Activated CD4-positive, alpha-beta T cell treated with anti-CD3 and anti-CD28 coated beads, Interleukin-2, amount 50 U/mL, for 4 hours (primary cell): ENCODE measurements at places on chromosomes 7 and 10.

- peak; percentile 26 for DNase-seq
These were observed 170.4 kb downstream of the SNX13 start for GRCh38 chr7:17769918-17770317.

DNA sequence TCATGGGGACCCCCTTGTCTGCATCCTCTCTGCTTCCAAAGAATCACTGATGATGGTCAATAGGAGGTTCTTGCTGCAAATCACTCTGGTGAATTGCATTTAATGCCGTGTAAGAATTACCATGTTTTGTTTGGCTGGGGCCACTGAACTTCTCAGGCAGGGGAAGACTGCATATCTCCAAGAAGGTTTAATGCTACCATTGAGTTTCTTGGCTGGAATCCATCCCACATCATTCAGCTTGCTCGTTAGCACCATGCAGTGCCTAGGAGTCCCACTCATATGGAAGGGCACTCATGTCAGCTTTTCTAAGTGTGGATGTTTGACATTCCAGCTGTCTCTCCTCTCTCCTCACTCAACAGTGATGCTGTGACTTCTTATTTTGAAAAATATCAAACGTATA lies 50.2 kb upstream of the BAMBI start:
- DNase-seq: no peak

GRCh38 chr7:47757921-47758411 lies 176.1 kb upstream of the TNS3 start:
- DNase-seq: no peak

- no peak for DNase-seq
These were observed 61.6 kb upstream of the TBX20 start for GRCh38 chr7:35315517-35315916.

- DNase-seq: no peak
These were observed 258.6 kb downstream of the CNTNAP2 start for GRCh38 chr7:146375170-146375569.

DNA sequence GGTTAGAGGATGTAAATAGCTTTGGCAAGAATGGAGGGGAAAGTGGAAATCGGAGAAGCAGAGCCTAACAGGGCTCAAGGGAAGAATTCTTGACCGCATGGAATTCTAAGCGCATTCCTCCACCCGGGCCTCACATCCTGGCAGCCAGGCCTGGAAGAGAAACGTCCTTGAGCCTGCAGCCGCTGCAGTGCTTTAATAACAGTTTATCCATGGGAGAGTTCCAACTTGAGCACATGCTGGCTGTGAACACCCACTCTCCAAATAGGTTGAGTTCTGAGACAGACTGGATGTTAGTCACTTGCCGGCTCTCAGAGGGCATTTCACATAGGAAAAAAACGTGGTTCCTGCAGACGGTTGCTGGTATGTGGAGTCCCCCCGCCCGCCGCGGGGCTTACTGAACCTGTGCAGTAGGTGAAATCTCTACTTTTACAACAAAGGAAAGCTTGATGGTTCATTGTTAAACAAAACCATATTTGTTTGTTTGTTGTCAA lies 61.4 kb upstream of the STEAP1B start:
- no peak for DNase-seq

GRCh38 chr10:60594476-60595051 lies 183.7 kb upstream of the CDK1 start:
- no peak for DNase-seq

GRCh38 chr7:17195576-17195975 lies 102.9 kb upstream of the AHR start:
- DNase-seq: no peak

GRCh38 chr10:97519342-97519741 lies 20.6 kb downstream of the UBTD1 start:
- DNase-seq: no peak

DNA sequence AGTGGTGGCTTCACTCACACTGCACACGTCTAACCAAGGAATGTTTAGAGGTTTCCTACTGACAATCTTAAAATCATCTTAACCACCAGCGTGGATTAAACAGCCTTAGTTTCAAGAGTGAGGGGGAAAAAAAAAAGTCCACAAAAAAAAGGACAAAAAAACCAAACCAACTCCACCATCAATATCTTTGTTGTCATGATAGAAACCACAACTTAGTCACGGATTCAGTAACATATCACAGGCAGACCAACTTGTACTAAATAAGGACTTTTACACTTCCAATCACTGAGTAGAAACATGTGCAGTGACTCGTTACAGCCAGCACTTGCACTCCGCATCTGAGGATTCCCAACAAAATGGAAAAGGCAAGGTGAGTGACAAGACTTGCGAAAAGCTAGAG lies 46.5 kb downstream of the FAM171A1 start:
- DNase-seq: no peak

DNA sequence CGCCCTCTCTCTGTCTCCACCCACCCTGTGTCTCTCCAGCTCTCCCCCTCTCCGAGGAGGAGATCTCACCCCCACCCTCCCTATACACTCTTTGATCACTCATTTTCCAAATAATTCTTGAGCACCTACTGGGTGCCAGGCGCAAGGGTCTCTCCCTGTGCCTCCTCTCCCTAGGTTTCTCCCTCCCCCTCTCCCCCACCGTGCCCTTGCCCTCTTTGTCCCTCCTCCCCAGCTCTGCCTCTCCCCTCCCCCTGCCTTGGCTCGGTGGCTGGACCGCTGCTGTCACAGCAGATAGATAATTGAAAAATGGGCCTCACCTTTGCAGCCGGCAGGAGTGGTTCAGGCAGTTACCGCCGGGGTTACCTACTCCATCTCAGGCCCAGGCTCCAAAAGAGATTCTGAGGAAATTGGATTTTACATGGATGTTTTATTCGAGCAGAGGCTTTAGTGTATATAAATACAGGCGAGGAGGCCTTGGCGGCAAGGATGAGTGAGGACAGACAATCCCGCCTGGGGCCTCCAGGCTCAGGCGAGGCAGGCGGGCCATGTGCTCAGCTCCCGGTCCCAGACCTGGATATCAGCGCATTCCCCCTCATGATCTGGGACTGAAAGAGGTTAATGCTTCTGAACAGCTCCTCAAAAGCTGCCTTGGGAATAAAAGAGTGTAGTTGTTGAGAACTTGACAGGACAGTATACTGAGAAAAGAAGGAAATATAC lies 60.8 kb upstream of the BTRC start:
- DNase-seq: no peak

- DNase-seq: no peak
These were observed 25.1 kb upstream of the PROSER2 start for GRCh38 chr10:11797847-11798633.

- no peak for DNase-seq
These were observed 3.5 kb downstream of the STK17A start for GRCh38 chr7:43586251-43586900.
